ENCODE measurements at places on chromosomes 4 and X.

GRCh38 chrX:23134136-23134535 lies 134.4 kb downstream of the DDX53 start:
- no peak for DNase-seq

- no peak for DNase-seq
These were observed 87.5 kb downstream of the NSUN7 start for GRCh38 chr4:40837094-40837870.

- no peak for DNase-seq
These were observed 44.2 kb downstream of the SLITRK2 start for GRCh38 chrX:145861818-145862217.

GRCh38 chr4:88697141-88697540 lies 488 bp downstream of the NAP1L5 start:
- no peak for DNase-seq

DNA sequence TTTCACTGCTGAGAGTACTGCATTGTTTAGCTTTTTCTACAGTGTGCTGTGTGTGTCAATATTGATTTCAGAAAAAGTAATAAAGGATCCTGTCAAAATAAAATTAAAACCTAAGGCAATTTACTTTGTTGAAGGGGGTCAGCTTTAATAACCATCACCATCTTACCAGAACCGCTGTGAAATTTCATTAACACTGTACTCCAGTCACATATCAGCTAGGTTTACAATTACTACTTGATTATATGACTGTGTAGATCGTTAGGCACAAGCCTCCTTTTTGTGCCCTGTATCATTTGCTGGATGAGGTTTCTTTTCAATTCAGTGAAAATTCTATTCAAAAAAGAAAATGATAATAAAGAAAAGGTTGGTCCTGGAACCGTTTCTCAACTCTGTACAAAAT lies 917.2 kb downstream of the CENPC start:
- DNase-seq = no peak

DNA sequence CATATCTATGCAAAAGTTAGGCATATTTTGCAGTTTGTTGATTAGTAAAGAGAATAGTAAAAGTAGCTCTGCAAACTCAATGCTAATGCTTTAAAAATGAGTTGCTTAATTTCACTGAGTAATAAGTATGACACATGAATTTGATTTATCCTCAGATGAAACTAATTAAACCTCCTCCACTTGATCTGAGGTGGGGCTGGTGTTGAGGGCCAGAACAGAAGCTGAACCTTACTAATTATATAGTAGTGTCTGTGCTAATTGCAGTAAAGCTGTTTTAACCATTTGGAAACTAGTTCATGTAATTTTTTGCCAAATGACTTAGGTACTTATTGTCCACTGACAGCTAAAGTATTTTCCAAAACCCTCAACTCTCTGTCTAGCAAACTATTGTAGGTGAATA lies 7.7 kb upstream of the PGAM4 start:
- no peak for DNase-seq

DNA sequence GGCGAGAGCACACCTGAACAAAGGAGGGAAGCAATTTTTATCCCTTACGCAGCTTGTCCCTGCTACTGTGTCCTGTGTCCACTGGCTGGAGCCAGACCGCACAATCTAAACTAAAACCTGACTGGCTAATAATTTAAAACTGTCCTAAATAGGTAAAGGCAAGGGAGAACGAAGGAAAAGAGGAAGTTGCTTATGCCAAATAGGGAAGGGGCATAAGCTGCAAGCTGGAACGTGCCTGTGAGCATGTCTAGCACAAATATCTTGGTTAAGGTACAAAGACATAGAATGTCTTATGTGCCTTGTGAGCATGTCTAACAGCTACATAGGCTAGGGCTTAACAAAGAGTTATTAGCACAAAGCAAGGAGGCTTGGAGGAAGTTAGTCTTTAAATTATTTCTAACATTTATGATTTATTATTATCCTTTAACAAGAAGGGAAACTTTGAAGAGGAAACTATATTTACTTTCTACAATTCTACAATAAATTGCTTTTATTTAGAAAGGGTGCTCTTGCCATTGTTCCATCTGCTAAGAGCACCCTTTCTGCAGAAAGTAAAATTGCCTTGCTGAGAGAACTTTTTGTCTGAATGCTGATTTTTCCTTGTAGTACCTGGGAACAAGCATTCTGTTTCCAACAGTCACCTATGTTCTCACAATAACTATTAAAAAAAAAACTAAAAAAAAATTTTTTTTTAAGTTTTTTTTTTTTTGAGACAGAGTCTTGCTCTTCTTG lies 80.6 kb upstream of the CBR4 start:
- DNase-seq = no peak

- DNase-seq = no peak
These were observed 176.7 kb downstream of the NPFFR2 start for GRCh38 chr4:72208421-72209075.

GRCh38 chrX:133916984-133917722 lies 68.2 kb downstream of the GPC3 start:
- no peak for DNase-seq

- no peak for DNase-seq
These were observed at the start of gene RGN for GRCh38 chrX:47078129-47079043. Gene RGN, plus strand, starts transcription at chrX:47078443. Its CDS starts 2,702 bp downstream, at chrX:47081145.

DNA sequence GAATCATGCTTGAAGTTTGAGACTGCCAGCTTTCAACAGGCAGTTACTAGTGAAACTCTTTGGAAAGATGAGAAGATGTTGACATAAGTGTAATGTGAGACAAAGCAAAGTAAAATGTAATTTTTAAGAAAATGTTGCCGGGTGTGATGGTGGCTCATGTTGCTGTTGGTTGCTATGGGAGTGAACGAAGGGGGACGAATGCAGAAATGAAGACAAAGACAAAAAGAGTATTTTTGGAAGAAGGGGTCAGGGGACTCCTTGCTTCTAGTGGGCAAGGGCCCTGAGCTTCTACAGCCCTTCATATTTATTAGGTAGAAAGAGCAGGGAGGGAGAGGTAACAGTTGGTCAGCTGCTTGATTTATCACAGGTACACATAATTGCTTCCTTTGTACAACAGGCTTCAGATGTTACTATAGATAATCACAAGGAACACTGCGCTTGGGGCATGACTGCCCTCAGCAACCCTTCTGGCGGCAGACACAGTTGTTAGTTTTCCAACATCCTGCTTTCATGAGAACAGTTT lies 11.9 kb upstream of the UGDH start:
- no peak for DNase-seq

DNA sequence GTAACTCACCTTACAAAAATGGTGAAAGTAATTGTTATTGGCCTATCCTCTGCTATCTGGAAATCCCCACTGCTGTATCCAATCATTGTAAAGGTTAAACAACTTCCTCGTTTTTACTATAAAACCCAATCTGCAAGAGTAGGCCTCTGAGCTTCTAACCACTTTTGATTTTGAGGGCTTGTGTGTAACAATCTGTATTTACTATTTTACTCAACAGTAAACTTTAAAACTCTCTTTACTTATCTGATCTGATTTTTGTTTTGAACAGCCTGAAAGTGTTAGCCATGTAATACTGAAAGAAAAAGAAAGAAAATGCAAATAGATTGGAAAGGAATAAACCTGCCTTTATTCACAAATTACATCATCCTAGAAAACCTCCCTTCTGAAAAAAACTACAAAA lies 63.1 kb downstream of the SLC10A7 start:
- DNase-seq = peak; percentile 15

GRCh38 chrX:15405846-15406245 lies 21.6 kb upstream of the VEGFD start:
- DNase-seq = no peak

GRCh38 chr4:90614371-90614770 lies 487.2 kb downstream of the CCSER1 start:
- DNase-seq = no peak

- no peak for DNase-seq
These were observed 614 bp downstream of the BEX3 start for GRCh38 chrX:103376979-103377324.

GRCh38 chr4:89213382-89213701 lies 94.3 kb downstream of the GPRIN3 start:
- DNase-seq = no peak

GRCh38 chr4:73447671-73448070 lies 11.7 kb downstream of the AFP start:
- DNase-seq = no peak

- no peak for DNase-seq
These were observed 44.4 kb upstream of the STAG2 start for GRCh38 chrX:123917069-123917468.

Data from GM20000 (cell line).